NCI-H2081 (cell line): ENCODE measurements at places on chromosomes 3 and 15.

DNA sequence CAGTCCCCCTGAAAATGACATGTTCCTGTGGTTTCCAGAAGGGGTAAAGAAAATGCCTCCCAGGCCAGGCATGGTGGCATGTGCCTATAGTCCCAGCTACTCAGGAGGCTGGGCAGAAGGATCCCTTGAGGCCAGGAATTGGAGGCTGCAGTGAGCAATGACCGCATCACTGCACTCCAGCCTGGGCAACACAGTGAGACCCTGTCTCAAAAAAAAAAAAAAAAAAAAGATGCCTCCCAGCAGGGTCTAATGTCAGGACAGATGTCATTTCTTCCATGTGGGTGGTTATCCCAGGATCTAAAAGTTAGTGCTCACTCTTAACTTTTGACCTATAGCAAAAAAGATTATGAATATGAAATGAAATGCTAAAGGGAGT lies 13.4 kb downstream of the LCMT2 start:
- DNase-seq, result no peak

DNA sequence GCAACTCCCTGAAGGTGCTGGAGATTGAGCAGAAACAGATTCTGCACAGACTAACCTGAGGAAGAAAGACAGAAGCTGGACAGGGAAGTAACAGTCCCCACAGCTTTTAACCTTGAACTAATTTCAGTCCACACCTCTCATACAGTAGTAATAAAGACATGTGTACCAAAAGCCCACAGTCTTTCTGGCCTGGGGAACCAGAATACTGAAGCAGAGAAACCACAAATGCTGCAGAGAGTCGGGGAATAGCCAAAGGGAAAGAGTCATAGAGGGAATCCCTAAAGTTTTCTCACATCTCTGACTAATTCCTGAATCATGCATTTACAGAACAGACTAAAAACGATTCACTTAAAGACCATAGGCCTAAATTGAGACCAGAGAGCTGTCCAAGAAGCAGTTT lies 503.4 kb upstream of the NECTIN3 start:
- DNase-seq, result no peak

- DNase-seq, result no peak
Observed at GRCh38 chr3:116811754-116812153, 102.2 kb downstream of the TUSC7 start.

- DNase-seq, result peak; percentile 56
Observed at GRCh38 chr3:18559331-18559842, 134.2 kb upstream of the SATB1 start.

DNA sequence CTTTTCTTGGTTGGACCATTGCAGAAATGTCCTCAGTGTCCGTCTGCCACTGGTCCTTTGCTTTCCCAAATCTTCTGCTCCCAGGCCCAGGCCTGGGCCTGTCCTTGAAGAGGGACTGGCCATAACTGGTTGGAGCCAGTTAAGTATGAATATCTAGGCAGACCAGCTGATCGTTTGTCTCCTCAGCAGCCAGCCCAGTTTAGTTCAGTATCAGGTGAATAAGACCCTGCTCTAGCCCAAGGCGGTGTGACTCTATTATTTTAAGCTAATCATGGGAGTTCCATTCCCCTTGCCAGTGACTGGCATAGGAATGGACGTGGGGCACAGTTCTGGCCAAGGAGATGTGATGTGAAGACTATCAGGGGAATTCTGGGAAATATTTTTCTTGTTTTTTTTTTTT lies 73.9 kb upstream of the RASGRF1 start:
- DNase-seq, result no peak

DNA sequence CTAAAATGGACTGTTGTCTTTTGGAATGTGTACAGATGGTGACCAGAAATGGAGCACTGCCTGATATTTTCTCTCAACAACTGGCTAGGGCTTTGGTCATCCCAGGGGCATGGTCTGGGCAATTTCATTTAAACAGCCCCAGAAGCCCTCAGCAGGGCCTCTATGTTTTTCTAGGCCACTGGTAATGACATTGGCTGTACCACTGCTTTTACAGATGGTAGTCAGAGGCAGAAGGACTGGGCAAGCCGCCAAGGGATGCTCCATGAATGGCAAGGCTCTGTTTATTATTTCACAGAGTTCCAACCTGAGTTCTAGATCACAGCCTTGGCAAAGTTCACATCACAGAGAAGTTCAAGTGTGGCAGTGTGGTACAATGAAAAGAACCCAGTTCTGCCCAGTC lies 37.0 kb upstream of the LMCD1 start:
- DNase-seq, result no peak

- DNase-seq, result no peak
Observed at GRCh38 chr3:187694801-187695200, 7.6 kb downstream of the RTP2 start.

- no peak for DNase-seq
Observed at GRCh38 chr3:97121386-97121785, 307.0 kb downstream of the EPHA6 start.

- DNase-seq, result no peak
Observed at GRCh38 chr15:89948796-89949195, 36.0 kb upstream of the ARPIN start.

DNA sequence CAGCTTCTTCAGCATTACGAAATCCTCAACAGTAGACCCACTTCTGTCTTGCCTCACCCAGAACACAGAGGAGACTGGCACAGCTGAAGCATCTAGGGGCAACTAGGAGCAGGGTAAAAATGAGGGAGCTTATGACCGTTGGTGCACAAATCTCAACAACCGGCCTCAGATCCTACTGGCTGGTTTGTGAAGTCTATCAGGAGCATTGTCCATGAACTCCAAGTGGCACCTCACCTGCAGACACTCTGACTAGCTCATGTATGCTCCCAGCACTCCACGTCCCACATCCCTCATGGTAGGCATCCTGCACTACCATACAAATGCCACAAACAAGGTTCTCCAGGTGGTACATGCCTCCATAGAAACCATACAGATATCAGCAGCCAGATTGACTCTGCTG lies 163.1 kb downstream of the TLE3 start:
- DNase-seq, result no peak

DNA sequence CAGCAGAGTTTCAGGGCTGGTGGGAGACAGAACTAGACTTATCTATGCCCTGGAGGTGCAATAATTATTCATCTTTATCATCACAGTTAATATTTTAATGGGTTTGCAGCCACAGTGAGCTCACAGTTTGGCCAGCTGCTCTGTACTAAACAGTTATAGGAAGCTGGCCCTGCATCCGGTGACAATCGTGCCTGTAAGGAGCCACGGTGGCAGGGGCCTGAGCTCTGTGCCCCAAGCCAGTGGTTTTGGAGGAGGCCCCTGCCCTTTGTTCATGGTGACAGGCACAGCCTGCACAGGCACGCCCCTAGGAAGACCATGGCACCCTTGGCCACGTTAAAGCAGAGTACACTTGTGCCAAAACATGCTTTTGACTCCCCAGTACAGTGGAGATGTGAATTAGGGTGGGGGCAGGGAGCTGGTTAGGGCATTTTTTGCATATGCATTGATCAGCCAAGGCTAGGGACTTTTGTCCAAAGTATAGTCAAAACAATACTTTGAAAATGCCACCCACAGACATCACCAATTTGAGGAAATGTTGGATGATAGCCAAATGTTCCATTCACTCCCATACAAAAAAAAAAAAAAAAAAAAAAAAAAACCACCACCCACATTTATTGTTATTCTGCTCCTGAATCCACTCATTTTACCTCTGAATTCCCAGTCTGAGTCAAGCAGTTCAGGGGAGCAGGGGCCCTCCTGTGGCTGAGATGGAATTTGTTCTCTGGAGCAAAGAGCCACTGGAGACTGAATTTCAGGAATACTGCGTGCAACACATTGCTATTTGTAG lies 3.4 kb upstream of the RFTN1 start:
- peak; percentile 89 for DNase-seq

DNA sequence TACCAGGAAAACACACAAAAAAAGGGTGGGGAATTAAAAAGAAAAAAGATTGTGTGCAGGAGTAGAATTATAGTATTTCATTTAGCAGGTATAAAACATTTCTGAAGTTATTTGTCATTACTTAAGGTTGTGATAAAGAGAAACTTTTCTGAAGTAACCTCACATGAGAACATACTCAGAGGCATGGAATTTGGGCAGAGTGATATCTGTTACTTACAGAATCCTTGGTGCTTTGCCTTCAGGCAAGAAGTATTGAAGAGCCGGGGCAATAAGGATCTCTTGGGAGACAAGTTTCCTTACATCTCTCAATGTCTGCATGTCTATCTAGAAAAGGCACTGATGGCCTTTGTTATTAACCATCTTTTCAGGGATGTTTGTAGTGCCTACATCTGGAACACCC lies 179.7 kb upstream of the ROBO1 start:
- DNase-seq, result no peak

GRCh38 chr3:186375443-186375842 lies 13.4 kb upstream of the DGKG start:
- DNase-seq, result no peak

- no peak for DNase-seq
Observed at GRCh38 chr15:80945605-80946004, 44.0 kb downstream of the MESD start.

- no peak for DNase-seq
Observed at GRCh38 chr3:43649365-43649968, 27.7 kb upstream of the ANO10 start.

- DNase-seq, result no peak
Observed at GRCh38 chr15:96359616-96360521, 29.4 kb downstream of the NR2F2 start.

DNA sequence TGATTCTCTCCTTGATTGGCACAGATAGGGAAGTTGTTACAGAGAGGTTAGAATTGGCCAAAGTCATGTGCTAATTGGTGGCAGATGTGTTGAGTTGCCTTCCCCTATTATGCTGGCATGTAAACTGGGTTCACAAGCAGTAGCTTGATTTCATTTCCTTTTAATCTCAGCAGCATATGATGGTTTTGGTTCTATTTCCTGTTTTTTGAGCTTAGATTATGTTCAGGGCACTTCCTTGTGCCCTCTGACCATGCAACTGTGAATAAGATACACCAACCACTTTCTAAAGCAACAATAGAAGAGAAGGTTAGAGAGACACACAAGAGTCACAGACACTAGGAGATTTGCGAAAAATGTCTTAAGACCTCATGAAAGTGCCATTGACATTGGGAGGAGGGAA lies 16.5 kb downstream of the HPS3 start:
- DNase-seq, result no peak

DNA sequence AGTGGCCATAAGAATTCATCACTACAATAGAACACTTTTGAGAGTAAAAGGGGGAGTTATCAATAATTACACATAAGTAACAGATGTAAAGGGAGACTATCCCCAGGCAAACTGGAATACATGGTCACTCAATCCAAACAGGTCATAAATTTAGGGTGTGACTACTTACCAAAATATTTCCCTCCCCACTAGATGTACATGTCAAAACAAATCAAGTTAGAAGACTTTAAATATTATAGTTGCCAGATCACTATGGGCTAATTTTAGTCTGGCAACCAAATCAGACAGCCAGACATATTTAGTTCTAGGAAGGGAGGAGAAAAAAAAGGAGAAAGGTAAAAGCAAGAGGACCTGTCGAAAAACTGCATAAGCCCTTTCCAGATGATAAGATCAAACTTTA lies 23.1 kb downstream of the SLC24A5 start:
- DNase-seq, result no peak

- DNase-seq, result no peak
Observed at GRCh38 chr15:56339594-56339993, 25.6 kb upstream of the TEX9 start.

- DNase-seq, result no peak
Observed at GRCh38 chr3:24802614-24803013, 308.0 kb upstream of the THRB start.

- no peak for DNase-seq
Observed at GRCh38 chr15:39623529-39623931, 42.7 kb downstream of the THBS1 start.

GRCh38 chr3:11498646-11499045 lies 145.1 kb downstream of the VGLL4 start:
- DNase-seq, result no peak

- no peak for DNase-seq
Observed at GRCh38 chr3:191238321-191238817, 39.3 kb downstream of the OSTN start.

DNA sequence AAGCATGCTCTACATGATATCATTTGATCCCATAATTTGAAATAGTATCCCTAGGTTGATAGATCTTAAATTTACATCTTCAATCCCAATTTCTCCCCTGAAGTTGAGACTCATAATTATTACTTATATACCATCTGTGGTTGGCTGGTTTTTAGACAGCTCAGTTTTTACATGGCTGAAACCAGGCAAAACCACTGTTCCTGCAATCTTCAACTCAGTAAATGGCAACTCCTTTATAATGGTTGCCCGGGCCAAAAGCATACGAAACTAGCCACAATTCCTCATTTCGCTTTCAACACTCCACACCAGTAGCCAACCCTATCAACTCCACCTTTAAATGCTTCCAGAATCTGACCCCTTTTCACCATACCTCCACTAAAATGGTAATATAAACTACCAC lies 118.5 kb downstream of the TGFBR2 start:
- DNase-seq, result no peak

GRCh38 chr3:101900316-101900715 lies 51.0 kb downstream of the NFKBIZ start:
- DNase-seq, result no peak

GRCh38 chr3:155675094-155675493 lies 69.8 kb downstream of the PLCH1 start:
- DNase-seq, result no peak

GRCh38 chr3:114270019-114270418 lies 23.8 kb upstream of the TIGIT start:
- DNase-seq, result no peak

- no peak for DNase-seq
Observed at GRCh38 chr3:45174234-45174633, 28.1 kb upstream of the CDCP1 start.

DNA sequence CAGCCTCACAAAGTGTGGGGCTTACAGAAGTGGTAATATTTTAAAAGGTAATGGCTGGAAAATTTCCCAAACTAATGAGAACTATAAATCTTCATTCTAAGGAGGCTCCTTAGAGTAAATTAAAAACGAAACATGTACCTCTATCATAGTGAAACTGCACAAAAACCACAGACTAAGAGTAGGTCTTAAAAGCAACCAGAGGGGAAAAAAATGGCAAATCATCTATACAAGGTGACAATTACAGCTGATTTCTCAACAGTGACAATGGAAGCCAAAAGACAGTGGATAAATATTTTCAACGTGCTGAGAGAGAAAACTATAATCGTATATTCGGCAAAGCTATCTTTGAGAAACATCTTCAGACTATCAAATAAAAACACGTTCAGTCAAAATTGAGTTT lies 20.6 kb downstream of the HEG1 start:
- no peak for DNase-seq

DNA sequence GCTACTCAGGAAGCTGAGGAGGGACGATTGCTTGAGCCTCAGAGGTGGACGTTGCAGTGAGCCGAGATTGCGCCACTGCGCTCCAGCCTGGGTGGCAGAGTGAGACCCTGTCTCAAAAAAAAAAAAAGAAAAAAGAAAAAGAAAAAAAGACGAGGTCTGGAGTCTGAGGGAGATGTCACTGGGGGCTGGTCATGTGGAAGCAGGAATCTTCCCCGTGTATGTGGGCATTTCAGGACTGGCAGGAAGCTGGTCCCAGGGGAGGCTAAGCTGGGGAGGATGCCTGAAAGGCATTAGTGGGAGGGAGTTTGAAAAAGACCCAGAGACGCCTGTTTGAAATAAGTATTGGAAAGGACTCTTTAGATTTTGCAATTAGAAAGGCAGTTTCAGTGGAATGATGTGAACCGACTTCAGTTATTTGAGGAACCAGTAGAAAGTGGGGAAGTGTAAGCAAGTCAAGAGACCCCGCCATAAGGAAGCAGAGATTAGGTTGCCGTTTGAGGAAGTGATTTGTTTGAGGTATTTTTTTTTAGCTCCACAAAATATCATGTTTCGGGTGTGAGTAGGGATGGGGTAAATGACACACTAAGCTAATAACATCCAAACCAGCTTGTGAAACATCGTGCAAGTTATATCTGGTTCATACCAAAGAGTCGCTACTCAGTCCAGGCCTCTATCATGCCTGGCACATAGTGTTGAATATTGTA lies 55.5 kb downstream of the ST6GAL1 start:
- no peak for DNase-seq
